NCI-H1092 (cell line): ENCODE measurements at places on chromosomes 5 and 9.
A peak's percentile ranks its signal among the peaks of the same experiment; 100 is the strongest.

DNA sequence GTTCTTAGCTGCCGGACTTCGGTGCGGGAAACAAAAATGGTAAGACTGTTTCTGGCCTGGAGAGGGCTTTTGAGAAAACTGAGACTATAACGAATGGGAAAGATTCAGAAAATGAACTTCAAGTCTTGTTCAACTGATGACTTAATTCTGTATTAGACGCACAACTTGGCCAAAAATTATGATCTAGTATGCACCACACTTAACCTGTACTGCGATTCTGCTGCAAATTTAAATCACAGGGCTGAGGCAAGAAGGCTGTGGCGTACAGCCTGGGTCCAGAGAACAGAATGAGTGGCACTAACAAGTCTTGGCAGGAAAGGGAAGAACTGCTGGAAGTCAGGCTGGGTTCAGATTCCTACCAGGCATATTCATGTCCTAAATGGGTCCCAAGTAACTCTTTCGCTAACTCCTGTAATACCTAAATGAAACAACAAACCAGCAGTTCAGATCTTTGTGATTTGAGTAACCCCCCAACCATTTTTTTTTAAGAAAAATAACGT, 781 bp upstream of the COL23A1 start:
- DNase-seq: no peak

- DNase-seq: no peak
Measured at GRCh38 chr5:122295138-122295537, 16.9 kb upstream of the SNCAIP start.

GRCh38 chr9:19440823-19441580, 32.2 kb downstream of the ACER2 start:
- DNase-seq: no peak

- no peak for DNase-seq
Measured at GRCh38 chr5:161709239-161709638, 23.7 kb downstream of the GABRA6 start.

GRCh38 chr5:143749581-143750205, 62.3 kb upstream of the HMHB1 start:
- DNase-seq: no peak

GRCh38 chr5:56329652-56330051, 96.5 kb upstream of the ANKRD55 start:
- DNase-seq: no peak

- no peak for DNase-seq
Measured at GRCh38 chr5:129125819-129126218, 31.3 kb downstream of the ISOC1 start.

GRCh38 chr5:30747412-30747811, 446.1 kb upstream of the CDH6 start:
- DNase-seq: no peak

- peak; percentile 41 for DNase-seq
Measured at GRCh38 chr5:7927466-7928375, 58.8 kb downstream of the MTRR start.

DNA sequence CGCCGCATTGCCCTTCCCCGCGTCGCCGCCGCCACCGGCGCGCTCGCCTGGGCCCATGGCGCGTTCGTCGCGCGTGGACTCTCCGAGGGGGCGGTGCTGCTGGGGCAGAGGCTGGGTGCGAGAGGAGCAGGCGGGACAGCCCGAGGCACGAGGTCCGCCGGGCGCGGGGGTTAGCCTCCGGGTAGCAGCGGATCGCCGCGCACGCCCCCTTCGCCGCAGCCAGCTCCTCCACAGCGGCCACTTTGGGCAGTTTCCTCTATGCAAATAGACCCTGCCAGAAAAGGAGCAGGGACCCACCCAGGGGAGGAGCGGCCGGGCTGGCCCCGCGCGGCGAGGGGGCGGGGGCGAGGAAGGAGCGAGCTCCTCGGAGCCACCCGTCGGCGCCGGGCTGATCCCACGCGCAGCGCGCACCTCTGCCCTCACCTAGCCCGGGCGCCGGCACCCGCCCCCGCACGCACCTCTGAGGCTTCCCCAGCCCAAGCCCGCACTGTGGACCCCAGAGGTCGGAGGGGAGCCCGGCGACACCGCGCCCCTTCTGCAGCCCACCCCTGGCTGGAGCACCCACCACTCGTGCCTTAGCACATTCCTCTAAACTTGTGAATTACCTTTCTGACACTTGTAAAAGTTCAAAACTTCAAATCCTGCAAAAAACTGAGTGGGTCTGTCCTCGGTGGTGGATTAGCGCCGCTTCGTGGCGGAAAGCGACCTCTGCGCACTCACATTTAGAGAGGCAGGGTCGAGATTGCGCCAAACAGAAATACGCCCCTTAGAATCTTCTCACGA, at the start of gene COL23A1:
TSS of gene COL23A1 (minus strand) at position 253 of the 783 bp plus-strand sequence.
- DNase-seq: peak; percentile 1

GRCh38 chr9:94668928-94669729, 29.8 kb upstream of the FBP1 start:
- DNase-seq: no peak

- DNase-seq: no peak
Measured at GRCh38 chr9:110036286-110036685, 171.7 kb downstream of the C9orf152 start.

DNA sequence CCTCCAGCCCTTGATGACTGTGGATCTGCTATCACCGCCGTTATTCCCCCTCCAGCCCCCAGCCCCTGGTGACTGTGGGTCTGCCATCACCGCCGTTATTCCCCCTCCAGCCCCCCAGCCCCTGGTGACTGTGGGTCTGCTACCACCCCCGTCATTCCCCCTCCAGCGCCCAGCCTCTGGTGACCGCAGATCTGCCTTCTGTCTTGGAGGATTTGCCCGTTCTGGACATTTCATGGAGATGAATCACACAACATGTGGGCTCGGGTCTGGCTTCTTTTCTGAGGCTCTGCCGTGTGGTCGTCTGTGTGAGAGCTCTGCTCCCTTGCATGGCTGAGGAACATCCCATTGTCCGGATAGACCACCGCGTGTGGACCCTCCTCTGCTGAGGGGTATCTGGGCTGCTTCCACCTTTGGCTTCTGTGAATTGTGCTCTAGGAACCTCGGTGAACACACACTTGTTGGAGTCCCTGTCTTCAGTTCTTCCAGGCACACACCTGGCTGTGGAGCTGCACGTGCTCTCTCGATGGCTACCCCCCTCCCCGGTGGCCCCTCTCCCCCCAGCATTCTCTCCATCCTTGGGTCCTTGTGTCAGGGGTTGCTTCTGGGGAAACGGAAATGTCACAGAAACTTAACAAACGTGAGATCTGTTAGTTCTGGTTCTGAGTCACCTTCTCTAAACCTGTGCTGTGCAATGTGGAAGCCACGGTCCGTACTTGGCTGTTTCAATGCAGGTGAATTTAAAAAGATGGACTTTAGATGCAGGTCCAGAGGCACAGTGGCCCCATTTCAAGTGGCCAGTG, 105.3 kb upstream of the COL5A1 start:
- DNase-seq: no peak

- peak; percentile 17 for DNase-seq
Measured at GRCh38 chr5:124263680-124264491, 482.6 kb downstream of the ZNF608 start.

DNA sequence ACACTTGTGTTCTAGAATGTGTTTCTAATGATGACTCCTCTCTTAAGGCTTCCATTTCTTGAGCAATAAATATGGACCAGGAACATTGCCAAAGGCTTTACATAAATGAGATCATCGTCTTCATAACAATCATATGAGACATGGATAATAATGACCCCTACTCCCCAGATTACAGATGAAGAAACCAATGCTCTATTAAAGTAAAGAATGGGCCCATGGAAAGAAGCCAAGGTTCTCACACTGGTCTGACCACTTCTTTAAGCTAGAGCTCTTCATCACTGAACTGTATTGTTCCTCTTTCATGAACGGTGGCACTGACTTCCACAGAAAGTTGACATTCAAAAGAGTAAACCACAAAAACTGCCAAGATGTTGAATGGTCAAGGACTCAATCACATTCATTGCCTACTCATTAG, 65.3 kb downstream of the MARCHF3 start:
- DNase-seq: no peak

GRCh38 chr9:37747271-37747753, 6.3 kb upstream of the TRMT10B start:
- DNase-seq: peak; percentile 58

DNA sequence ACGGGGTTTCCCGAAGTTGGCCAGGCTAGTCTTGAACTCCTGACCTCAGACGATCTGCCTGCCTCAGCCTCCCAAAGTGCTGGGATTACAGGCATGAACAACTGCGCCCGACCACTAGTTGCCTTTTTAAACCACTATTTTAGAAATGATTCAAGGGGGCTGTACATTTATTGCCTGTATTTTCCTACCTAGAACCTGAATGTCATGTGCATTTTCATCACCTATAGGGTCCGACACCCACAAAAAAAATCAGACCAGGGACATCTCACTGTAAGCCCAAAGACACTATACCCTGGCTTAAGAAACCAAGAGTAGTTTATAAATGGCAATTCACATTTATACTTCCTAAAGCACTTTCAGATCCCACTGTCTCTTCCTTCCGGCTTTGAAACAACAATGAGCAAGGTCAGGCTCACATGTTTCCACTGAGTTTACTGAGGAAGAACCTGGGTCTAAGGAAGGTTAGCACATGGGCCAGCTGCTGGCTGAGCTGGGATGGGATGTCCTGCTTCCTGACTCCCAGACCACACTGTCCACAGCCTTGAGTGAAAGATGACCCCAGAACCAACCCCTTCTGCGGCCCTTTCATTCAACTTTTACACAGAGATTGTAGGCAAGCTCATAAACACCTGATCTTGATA, 87.3 kb downstream of the SERINC5 start:
- no peak for DNase-seq

GRCh38 chr5:109630093-109630492, 59.6 kb upstream of the MAN2A1 start:
- no peak for DNase-seq

DNA sequence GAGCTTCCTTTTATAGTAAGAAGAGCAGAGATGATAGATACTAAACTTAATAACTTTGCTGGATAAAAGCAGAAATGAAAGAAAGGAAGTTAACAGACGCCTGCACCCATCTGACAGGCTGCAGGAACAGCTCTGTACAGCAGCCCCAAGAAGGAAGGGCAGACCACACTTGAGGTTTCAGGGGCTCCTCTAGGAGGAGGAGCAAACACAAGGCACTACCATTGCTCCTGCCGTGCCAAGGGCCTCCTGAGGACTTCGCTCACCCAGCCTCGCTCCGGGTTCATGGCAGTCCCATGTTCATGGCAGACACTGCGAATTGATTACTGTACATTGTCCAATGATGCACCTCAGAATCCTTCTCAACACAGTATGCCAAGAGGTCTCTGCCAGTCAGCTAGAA, 85.1 kb downstream of the AMBP start:
- DNase-seq: no peak

GRCh38 chr5:173187054-173187743, 42.9 kb downstream of the BNIP1 start:
- DNase-seq: no peak

DNA sequence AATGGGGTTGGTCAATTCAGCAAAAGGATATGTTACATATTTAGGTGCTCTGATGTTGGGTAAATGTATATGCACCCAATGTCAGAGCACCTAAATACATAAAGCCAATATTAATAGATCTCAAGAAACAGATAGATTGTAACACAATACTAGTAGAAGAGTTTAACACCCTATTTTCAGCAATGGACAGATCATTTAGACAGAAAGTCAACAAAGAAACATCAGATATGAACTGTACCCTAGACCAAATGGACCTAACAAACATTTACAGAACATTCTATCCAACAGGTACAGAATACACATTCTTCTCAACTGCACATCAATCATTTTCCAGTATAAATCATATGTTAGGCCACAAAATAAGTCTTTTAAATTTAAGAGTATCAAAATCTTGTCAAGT, 35.2 kb downstream of the FANCC start:
- no peak for DNase-seq

GRCh38 chr5:149036970-149037369, 25.9 kb downstream of the SH3TC2 start:
- no peak for DNase-seq

- no peak for DNase-seq
Measured at GRCh38 chr5:173334808-173335207, 6.6 kb upstream of the STC2 start.

DNA sequence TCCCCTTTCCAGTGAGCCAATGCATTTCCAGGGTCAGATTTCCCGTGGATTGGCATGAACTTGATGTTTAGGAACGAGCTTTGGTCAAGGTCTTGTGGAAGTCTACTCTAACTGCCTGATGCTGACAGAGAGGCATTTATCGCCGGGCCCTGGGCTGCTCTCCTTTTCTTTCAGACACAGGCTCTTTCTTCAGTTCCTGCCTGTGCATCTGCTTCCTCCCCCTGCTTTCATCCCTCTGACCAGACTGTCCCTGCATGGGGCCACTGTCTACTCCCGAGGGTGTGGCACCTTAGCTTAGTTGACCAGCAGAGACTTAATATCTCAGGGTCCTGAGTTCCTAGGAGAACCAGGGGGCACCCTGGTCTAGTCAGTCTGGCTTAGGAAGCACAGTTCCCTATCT, 41.2 kb downstream of the RALGPS1 start:
- no peak for DNase-seq

GRCh38 chr5:140883927-140884697, 2.2 kb downstream of the PCDHA13 start:
- DNase-seq: no peak

DNA sequence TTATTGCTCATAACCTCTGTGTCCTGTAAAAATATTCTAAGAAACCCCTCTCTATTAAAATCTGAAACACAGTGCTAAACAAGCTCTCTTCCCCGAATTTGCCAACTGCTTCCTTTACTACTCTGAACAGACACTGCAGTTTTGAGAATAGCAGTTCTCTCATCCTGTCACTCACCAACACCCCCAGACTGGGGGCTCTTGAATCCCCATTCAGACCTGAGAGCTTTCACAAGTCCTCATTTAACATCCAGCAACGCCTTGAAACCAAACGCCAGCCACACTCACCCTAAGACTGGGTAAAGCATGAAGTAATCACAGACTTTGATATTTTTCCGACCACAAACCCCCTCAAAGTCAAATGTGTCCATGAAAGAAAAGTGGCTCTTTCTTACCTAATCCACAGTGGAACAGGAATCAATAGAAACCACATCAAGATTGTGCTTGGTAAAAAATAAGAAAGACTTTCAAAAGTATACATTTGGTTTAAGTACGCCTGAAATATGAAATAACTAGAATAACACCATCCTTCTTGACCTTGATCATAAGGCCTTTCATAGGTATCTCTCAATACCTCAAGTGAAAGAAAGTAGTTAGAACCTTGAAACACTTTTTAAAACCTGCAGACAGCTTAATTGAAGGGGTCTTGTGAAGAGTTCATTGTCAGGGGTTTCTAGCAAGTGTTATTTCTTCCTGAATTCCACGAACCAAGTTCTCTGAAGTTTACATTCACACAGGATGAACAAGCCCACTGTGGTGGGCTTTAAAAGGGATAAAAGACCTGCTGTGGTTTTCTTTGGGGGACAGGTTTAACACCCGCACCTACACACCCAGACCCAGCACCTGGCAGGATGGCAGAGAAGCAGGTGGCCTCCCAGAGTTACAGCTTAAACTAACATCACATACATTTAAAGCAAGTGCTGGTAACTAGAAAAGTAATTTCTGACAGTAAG, 412.6 kb downstream of the MLLT3 start:
- DNase-seq: no peak
